ENCODE measurements at places on chromosomes 5 and 9. TPM values are rescaled to one million over a fixed set of nuclear protein-coding genes. Genes with fewer than 3 reads are reported as not detected.

DNA sequence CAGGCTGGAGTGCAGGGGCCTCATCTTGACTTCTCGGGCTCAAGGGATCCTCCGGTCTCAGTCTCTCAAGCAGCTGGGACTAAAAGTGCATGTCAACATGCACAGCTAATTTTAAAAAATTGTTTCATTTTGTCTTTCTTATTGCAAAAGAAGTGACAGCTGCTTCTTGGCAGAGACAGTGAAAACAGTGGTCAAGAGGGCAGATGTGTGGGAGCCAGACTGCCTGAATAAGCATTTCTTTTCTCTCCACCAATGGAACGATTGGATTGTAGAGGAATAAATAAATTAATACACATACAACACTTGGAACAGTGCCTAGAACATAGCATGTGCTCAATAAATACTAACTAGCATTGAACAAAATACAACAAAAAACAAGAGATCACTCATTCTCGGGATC is 27.4 kb upstream of the KIF4B start:
- no peak for DNase-seq

DNA sequence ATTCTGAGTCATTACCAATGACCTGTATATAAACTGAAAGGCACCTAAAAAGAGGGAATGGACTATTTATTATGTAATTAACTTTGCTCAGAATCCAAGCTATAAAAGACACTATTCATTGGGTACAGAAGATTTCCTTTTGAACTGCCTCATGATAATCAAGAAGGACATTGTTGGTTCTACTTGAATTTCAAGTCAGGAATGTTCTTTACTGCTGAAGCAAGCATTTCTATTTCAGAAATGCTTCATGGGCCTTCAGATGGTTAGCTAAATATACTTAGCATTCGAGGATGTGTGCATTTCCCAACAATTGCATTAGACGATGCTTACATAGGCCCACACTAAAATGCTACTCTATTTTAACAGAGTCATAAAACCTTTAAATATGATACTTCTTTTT is 658.2 kb upstream of the DMAC1 start:
- no peak for DNase-seq

- no peak for DNase-seq
Observed at GRCh38 chr9:101381833-101382342, 2.9 kb downstream of the BAAT start.

DNA sequence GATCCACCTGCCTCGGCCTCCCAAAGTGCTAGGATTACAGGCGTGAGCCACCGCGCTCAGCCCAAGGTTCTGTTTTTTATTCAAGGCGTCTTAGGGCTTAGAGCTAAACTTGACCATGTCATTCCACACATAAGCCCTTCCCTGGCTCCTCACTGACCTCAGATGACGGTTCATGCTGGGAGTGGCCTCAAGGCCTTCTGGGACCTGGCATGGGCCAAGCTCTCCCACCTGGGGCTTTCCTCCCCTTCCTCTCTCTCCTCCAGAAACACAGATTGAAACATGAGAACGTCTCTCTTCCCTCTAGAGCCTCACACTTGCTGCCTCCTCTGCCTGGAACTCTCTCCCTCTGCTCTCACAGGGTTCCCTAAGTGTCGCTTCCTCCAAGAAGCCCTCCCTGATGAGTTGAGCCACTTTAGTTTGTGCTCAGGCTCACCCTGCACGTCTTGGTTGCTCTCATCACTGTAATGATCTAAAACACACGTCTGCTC is 155.6 kb upstream of the IER5L start:
- DNase-seq, result peak; percentile 53

DNA sequence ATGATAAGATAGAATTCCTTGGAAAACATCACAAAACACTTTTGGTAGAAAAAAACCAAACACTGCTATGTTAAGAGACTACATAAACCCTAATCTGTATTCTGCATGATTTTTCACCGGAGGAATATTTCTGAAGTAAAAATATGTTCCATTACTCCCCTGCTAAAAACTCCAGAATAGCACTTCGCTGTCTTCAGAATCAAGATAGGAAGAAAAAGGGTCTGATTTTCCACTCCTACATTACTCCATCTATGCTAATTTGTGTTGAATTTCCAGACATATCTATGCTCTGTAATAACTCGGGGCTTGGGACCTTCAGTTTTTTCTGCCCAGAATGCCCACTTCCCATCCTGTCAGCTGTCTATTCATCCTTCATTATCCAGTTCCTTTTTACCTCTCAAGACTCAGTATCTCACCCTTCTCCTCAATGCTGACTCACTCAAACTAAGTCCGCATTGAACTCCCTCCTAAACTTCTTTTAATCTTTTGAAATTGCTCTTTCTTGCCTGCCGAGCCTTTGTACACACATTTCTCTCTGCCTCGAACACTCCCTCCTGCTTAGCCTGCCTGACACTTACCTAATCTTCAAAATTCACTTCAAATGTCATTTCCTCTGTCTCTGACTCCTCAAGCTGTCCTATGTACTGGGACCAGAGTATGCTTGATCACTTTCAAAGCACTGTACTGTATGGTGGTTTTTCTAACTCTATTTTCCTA is 171.0 kb downstream of the ARRDC3 start:
- no peak for DNase-seq

GRCh38 chr5:147450606-147451005 is 59.3 kb downstream of the DPYSL3 start:
- no peak for DNase-seq

- DNase-seq, result no peak
Observed at GRCh38 chr9:94643176-94643575, 3.9 kb upstream of the FBP1 start.

GRCh38 chr5:18216729-18217128 is 582.5 kb downstream of the TAF11L14 start:
- no peak for DNase-seq

DNA sequence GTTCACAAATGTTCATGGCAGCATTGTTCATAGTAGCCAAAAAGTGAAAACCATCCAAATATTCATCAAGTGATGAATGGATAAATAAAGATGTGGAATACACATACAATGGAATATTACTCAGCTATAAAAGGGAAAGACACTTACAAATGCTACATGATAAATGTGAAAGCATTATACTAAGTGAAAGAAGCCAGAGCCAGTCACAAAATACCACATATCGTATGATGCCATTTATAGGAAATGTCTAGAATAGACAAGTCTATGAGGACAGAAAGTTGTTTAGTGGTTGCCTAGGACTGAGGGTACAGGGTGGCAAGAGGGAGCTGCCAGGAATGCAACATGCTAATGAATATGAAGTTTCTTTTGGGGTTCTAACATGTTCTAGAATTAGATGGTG is 148.7 kb downstream of the DEPDC1B start:
- no peak for DNase-seq

GRCh38 chr9:78963911-78964310 is 607.9 kb upstream of the TLE4 start:
- no peak for DNase-seq

DNA sequence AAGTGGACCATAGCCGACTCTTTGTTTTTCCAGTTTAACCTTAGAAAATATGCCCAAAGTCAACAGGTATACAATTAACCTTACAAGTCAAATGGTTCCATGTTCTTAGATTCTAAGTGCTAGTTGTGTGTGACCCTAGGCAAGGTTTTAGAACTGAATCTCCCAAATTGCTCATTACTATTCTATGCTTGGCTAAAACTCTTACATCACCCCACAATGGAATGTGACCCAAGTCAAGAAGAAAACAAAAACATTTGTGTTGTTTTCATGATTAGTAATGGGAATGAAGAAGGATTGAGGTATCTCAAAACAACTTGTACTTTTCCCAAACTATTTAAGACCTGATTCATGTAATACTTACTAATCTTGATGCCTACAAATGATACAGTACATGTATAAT is 159.2 kb downstream of the ARRDC3 start:
- no peak for DNase-seq

Gene ASPN
- total RNA-seq, result 7.0 TPM

Gene ADAM19
- total RNA-seq, result 10.5 TPM

Gene CSF2
- total RNA-seq, result not detected

Gene C9orf50
- not detected for total RNA-seq

Gene CCL21
- total RNA-seq, result 273 TPM

Gene THBS4
- total RNA-seq, result 4.5 TPM

Gene CFAP157
- not detected for total RNA-seq

Measured in thyroid gland (tissue), 4 donors.